Stimulated activated CD8-positive, alpha-beta memory T cell treated with anti-CD3 and anti-CD28 coated beads, Interleukin-4, amount 100 ng/mL, for 1 hour (primary cell): ENCODE measurements at places on chromosomes 16 and 17.

DNA sequence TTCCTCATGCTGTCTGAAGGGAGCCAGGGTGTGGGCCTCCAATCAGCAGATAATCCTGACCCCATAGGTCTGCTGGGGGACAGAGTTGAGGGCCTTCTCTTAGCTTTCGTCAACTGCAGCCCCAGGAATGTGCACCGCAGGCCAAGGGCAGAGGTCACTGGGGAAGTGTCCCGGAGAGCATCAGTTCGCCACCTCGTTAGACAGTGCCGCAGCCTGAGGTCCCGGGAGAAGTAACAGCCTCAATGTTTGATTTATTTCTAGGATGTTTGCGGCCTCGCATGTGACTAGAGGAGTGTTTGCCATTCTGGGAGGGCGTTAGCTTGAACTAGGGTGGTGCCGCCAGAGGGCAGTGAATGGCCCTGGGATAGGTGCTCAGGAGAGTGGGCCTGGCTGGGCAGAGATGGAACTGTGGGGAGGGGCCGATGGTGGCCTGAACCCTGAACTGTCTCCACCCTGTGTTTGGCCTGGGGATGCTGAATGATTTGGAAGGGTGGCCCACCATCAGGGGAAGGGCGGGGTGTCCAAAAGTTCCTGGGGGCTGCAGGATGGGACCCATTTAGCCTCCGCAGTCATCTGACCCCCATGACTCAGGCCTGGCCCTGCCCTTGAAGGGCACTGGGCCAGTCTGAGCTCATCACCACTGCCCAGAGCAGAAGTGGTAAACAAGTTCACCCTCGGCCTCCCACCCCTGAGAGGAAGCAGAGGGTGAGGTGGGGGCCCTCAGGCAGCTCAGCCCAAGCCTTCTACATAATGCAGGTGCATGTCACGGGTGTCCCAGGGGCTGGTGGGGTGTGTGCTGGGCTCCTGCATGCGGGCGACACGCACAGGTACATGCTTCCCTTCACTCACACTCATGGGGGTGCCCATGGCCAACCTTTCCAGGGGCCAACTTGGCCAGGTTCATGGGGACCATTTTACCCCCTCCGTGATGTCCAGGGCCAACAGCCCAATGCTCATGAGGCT, 12.4 kb upstream of the TAC4 start:
- no peak for DNase-seq

DNA sequence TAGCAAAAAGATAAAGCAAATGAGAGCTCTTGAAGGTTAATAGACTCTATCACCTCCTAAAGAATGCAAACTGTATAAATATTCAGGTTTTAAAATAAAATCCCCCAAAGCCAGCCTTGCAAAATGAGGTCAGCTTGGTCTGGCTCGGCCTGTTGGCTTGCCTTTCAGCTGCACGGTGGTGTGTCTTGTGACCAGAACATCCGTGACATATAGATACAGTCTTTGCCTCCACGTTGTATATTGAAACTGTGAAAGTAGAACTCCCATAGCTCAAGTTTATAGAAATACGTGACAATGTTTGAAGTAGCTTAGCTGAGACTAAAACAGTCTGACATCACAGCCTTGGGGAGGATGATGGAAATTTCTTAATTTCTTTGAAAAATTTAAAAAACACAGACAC, 236.6 kb upstream of the MYOCD start:
- DNase-seq: no peak

- DNase-seq: no peak
Measured at GRCh38 chr17:61206922-61207321, 192.7 kb upstream of the TBX2 start.

- peak; percentile 54 for DNase-seq
Measured at GRCh38 chr17:6753006-6753445, 2.8 kb upstream of the XAF1 start.

DNA sequence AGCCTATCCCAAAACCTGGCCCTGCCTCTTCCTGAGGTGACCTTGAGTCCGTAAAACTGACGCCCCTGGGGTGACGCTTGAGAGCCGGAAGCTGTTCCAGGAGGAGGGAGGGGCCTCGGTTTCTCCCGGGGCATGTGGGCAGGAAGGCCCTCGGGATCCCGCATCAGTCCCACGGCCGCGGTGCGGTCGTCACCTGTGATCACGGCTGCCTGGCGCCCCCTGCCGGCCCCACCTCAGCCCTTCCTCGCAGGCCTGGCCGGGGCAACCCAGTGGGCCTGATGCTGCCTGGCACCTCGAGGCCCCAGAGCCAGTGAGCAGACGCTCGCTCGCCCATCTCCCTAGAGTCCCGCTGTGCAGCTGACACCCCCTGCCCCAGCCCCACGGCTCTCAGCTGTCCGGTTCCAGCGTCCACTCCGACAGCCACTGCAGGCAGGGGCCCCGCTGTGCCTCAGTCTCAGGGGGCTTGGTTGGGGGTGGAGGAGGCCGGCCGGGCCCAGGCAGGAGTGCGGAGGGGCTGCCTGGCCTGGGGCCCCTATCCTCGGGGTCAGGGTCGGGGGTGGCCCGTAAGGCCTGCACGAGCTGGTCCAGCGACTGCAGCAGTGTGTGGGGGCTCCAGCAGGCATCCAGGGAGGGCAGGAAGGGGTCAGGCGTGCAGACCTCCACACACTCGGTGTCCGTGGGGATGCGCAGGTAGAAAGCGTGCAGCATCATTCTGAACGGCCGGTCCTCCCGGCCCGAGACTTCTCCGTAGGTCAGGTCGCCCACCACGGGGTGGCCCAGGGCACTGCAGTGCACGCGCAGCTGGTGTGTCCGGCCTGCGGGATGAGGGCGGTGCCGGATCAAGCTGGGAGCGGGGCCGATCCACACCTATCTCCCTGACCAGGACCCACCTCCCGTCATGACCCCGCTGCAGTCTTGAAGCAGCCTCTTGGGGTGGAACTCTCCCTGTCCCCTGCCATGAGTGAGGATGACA, 2.3 kb downstream of the RPUSD1 start:
- peak; percentile 56 for DNase-seq

DNA sequence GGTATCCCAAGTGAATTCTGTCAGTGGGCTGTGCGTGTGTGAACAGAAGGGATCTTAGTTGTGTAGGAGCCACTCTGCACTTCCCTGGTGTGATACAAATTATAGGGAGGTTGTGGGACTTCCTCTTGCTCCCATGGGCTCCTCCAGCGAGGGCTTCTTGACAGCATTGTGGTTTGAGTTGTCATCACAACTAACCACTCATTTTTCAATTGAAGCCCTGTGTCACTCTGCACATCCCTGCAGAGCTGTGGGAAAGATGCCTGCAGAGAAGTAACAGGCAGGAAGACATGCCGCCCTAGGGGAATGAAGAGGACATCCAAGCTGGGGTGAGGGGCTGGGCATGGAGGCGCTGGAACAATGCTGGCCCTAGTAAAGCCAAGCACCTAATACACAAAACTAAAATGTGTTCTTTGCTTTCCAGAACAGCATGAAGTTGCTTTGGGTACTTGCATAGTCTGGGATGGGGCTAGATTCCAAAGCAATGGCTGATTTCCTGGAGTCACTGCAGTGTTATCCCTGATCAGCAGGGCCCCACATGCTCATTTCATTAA, 692.5 kb downstream of the TOX3 start:
- no peak for DNase-seq

- no peak for DNase-seq
Measured at GRCh38 chr17:601926-602303, 112.7 kb downstream of the VPS53 start.

DNA sequence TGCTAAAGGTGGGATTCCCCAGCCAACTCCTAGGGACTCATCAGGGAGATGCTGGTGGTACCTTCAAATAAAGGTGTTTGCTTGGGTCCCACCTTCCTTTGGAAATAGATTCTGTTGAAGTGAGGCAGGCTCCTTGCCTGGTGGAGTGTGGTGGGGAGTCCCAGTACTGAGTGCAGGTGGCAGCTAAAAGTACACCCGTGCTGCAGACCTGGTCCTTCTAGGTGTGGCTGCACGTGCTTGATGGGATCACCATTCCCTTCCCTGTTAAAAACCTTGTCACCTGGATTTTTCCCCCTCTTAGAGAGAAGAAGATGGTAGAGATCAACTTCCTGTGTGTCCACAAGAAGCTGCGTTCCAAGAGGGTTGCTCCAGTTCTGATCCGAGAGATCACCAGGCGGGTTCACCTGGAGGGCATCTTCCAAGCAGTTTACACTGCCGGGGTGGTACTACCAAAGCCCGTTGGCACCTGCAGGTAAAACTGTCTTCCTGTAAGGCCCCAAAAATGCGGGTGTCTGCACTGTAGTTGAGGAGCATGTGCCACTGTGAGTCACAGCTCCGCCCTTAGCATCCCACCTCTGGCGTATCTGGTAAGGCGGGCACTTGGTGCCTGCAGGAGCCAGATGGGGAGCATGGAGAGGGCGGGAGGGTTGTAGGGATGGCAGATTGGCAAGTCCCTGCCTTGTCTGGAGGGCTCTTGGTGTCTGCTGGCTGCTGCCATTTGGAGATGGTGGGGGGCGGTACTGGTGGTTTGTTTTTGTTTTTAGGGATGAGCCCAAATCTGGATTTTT, 34.0 kb downstream of the PLCD3 start:
- no peak for DNase-seq

DNA sequence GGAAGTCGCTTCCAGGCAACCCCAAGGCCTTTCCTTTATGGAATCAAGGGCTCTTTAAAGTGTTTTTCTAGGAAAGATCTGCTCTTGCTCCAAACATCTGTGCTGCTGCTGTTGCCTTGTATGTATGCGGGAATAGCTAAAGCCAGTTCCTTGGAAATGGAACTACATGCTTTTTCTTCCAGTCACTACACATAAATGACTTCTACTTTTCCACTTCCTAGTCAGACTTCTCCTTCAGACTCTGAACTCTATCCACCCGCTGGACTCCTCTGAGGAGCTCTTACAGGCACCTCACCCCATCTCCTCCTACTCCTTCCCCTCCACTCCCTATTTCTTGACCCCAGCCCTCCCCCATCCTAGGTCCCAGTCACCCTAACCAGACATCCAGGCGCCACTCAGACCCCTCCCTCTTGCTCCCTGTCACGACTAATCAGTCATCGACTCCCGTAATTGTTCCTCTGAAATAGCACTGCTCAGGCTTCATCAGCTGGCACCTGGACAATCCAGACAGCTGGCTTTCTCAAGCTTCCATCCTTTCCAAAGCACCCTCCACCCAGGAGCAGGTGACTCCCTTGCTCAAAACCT, 15.0 kb upstream of the PEMT start:
- no peak for DNase-seq

DNA sequence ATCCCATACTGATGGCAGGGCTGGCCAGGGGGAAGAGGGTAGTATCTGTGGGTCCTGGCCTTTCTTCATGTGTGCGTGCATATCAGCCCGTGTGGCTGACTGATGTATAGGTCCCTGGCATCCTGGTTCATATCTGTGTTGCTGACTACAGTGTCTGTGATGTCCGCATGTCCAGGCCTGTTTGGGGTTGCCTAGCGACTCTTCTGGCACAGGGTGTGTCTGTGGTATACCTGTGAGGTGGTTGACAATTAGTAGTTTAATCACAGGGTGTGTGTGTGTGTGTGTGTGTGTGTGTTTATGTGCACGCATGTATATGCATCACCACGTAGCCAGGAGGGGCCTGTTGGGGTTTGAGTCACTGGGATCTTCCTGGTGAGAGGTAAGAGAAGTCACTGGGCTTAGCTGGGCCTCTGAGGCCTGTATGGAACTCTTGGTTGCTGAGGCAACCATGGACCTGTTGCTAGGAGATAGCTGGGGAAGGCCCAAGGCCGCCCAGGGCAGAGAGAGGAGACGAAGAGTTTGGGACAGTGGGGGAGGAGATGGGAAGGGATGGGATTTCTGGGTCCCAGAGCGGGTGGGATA, 603 bp upstream of the TMEM95 start:
- DNase-seq: no peak
